ENCODE measurements at places on chromosomes 1 and 21. TPM values are rescaled to one million over a fixed set of nuclear protein-coding genes. Genes with fewer than 3 reads are reported as not detected.

- DNase-seq = no peak
Measured at GRCh38 chr1:239982762-239983161, 108.9 kb upstream of the FMN2 start.

- DNase-seq = no peak
Measured at GRCh38 chr1:244041466-244042120, 9.5 kb upstream of the ZBTB18 start.

DNA sequence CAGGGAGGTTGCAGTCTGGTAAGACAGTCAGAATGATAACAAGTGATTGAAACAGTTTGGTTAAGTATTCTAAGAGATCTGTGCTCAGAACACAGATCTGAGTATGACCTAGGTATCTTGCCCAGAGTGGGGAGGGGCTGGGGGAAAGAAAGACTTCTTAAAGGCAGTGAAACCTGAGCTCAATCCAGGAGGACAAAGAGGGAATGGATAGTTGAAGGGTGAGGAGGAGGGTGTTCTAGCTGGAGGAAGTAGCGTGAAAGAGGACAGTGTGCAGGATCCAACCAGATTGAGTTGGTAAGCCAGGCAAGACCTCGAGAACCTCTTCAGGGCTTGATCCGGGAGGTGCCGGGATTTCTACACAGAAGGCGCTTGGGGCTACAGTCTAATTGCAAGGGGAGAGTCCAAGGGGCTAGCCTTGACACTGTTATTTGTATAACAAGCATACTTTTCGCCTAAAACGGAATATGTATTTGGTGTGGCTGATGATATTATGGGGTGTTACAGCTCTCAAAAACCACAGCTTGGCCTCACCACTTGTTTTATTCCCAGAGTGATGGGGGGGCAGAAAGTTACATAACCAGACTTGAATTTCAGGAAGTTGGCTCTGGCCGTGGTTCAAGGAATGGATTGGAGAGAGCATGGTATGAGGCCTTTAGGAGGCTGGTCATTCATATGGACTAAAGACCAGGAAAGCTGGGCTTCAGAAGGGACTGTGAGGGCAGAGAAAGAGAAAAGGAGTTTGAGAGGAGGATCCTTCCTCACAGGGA lies 19.1 kb downstream of the RCSD1 start:
- DNase-seq = peak; percentile 39

RSRP1 gene
- 94.4 TPM for total RNA-seq

DNA sequence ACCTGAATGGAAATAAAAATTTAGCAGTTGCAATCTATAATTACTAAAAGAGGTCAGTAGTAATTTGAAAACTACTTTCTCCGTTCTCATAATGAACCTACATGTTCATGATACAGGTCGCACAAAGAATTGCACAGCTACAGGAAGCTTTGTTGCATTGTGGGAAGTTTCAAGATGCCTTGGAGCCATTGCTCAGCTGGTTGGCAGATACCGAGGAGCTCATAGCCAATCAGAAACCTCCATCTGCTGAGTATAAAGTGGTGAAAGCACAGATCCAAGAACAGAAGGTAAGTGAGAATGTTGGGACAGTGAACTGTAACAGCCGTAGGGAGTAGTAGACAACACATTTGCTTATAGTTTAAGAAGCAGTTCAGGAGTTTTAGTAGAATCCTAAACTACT lies 68.8 kb upstream of the BMP8A start:
- no peak for DNase-seq

GRCh38 chr1:92030656-92031107 lies 897 bp downstream of the EPHX4 start:
- DNase-seq = no peak

DNA sequence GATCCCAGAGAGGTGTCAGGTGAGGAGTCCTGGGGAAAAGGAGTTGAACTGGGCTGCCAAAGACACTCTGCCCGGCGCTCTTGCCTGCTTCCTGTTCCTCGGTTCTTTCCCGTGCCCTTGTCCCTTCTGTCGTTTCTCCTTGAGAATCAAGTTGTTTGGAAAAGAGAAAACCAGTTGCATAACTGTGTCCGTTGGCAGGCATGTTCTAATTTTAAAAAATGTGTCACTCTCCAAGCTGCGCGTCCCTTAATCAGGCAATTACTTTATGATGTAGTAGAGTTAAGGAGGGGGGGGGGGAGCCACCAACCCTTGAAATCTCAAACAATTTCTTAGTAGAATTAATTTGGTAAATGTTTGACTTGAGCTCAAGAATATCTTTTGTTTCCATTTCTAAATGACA lies 105.9 kb upstream of the IGSF21 start:
- DNase-seq = no peak

ZNF670 gene
- 2.3 TPM for total RNA-seq

DNA sequence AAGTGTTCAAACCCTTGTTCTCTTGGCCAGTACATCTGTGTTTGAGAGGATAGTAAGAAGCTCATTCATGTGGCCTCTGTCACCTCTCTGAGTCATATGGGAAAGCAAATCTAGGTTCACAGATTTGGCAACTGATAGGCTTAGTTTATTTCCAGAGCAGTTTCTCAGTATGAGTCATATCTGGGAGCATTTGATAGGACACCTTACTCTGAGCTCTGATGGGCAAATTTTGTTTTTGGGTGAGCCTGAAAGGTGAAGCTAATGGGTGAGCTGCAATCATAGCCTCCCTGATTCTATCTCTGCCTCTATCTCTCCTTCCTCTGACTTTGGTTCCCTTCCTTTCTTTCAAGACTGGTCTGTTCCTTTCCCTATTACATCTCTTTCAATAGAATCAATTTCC lies 134.4 kb downstream of the S1PR1 start:
- no peak for DNase-seq

DNA sequence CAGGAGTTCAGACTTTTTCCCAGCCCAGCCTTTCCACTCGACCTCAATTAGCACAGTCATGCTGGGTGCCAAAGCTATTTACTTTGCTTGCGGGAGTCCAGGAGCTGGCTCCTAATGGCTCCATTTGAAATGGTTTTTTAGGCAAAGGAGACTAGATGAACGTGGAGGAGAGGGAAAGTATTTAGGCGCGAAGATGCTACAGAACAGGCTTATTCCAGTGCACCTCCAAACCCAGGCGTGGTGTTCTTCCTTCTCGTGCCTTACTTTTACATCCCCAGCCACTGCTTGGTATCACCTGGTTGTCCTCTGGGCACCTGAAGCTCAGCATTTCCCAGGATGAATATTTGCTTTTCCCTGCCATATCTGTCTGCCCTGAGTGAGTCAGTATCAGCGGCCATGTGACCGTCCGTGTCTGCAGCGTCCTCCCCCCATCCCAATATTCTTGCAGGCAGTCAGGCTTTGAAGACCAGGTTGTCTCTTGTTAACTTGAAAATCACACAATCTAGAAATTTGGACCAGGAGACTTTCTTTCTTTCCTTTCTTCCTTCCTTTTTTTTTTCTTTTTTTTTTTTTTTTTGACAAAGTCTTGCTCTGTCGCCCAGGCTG lies 198.5 kb downstream of the DYRK1A start:
- no peak for DNase-seq

- no peak for DNase-seq
Measured at GRCh38 chr1:235640580-235640979, 9.0 kb downstream of the GNG4 start.

GRCh38 chr1:244365809-244366208 lies 85.9 kb downstream of the ADSS2 start:
- DNase-seq = no peak

GRCh38 chr1:204104331-204105130 lies 31.6 kb downstream of the SOX13 start:
- no peak for DNase-seq

NR1I3 gene
- total RNA-seq = not detected

BEST4 gene
- 0.26 TPM for total RNA-seq

SELL gene
- total RNA-seq = not detected

GRCh38 chr1:15384301-15384901 lies 25.3 kb upstream of the EFHD2 start:
- no peak for DNase-seq

DNA sequence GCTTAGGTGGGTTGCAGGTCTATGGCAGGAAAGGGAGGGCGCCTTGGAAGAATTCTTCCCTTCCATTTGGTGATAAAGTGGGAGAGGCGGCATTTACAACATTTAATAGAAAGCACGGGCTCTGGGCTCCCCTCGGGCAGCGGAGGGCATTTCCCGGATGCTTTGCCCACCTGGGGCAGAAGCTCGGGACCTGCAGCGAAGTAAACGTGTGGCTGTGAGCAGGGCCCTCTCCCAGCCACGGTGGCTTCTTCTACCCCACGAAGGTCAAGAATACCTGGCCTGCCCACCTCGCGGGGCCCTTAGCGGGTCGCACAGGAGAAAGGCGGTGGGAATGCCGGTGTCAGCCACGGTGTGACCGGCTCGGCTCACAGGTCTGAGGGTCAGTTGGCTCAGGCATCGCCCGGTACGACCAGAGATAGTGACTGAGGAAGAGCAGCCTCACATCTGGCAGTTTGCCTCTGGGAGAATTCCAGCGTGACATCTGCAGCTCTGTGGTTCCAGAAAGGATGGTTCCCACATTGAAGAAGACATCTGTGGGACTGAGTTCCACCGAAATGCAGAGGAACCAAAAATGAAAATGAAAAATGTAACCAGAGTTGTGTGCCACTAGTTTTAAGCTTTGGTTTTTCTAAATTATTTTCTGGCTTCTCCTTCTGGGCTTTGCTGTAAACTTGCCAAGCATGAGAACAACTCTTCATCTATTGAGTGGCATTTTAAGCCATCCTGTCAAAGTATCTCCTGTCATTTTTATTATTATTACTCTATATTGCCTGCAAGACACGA lies 720 bp upstream of the F3 start:
- DNase-seq = peak; percentile 52

UQCRHL gene
- 1.0 TPM for total RNA-seq

KIF21B gene
- 3.4 TPM for total RNA-seq

- peak; percentile 8 for DNase-seq
Measured at GRCh38 chr1:219120624-219121544, 52.8 kb upstream of the LYPLAL1 start.

- no peak for DNase-seq
Measured at GRCh38 chr1:48644190-48644900, 132.3 kb downstream of the BEND5 start.

DNA sequence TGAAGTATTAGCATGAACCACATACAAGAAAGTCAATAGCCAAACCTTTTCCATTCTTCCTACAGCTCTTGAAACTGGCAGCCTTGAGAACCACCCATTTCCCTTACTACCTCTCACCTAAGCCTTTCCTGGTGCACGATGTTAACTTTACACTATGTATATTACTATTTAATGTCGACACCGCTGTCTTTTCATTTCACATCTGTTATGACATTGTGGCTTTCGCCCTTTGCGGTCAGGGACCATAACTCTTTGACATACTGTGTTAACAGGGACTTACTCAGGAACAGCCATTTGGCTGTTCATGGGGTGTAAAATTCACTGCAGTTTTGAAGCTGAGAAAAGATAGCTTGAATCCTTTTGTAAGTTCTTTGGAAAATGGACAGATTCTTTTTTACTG lies 21.1 kb upstream of the GPR88 start:
- no peak for DNase-seq

- DNase-seq = peak; percentile 86
Measured at GRCh38 chr1:16012590-16013219, 5.1 kb downstream of the HSPB7 start.

DNA sequence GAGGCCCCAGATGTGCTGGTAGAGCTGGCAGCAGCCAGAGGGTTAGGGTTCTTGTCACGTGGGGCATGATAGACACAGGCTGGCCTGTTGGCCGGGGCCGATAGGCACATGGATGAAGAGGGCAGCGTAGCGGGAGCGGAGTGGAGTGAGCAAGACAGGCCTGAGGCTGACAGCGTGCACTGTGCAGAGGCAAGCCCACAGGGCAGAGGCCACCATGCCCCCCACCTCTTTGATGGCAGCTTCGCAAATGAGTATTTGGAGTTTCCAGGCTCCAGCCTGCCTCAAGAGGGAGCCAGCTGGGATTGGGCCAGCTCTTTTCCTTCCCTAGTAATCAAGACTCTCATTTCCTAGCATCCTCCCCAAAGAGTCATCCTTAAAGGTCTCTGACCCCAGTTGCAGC lies 43.5 kb downstream of the TMCC2 start:
- DNase-seq = no peak

DNA sequence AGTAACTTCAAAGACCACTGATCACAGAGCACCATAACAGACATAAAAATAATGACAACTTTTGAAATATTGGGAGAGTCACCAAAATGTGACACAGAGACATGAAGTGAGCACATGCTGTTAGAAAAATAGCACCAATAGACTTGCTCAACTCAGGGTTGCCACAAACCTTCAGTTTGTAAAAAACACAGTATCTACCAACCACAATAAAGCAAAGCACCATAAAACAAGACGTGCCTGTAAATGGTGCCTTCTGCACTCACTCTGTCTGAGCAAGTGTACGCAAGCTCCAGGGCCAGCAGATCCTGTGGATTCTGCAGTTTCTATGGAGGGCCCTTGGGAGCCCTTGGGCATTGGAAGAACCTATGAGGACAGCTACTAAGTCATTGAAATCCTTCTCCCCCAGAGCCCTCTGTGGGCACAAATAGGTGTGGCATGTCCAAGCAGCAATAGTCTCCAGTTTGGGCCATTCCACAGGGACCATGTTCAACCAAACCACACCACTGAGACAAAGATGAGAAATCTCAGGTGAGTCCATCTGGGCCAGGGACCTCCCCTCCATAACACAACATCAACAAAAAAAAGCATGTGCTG lies 116.9 kb upstream of the RAB4A start:
- DNase-seq = no peak

DNA sequence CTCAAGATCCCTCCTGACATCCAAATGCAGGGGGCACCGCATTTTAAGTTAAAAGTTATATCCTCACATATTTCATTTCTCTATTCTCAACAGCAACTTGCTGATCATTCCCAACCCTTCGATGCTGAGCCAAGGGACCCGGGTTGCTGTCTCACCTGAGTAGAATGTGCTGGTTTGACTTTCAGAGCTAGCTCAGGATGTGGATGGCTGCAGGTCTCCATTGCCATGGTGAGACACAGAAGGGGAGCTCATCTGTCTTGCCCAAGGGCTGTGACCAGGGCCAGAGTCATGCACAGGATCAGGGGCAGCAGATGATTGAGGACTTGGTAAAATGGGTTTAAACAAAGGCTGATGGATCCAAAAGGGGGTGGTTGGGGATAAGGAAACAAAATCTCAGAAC lies 112.1 kb downstream of the HMGB4 start:
- DNase-seq = no peak

TMCC2 gene
- total RNA-seq = 1.3 TPM

DNA sequence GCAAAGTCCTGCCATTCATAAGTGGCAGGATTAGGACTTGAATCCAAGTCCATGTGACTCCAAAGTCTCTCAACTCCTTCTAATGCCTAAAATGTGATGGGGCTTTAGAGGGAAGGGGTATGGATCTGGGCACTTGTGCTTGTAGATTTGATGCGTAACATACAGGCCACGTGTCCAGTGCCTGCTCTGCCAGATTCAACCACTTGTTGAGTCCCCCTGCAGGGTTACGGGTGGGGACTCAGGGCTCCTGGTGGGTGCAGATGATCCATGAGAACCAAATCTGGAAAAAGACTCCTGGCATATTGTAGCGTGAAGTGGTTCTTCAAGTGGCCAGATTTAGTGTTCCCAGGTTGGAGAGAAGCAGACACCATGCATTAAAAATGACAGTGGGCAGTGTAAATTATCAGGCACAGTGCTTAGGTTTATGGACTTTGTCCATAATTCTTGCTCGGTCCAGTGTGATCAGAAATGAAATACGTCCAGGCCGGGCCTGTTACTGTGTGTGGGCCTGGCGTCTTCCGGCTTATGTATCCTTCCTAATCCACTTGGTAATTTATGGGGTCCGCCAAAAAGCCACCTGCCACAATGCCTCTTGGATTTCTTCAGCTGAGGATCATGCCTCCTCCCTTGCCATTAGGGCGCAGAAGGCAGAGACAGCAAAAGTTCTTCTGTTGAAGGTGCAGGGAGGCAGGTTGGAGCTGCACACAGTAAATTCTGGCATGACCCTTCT lies 51.2 kb upstream of the LRP8 start:
- no peak for DNase-seq

All from body of pancreas (tissue), 4 donors.